Endothelial cell (in vitro differentiated cells): ENCODE measurements at places on chromosomes 2 and 18.

GRCh38 chr2:30269771-30270145 lies 38.4 kb downstream of the LBH start:
- peaks cover 7% of the 10 kb centered on the region for H3K27me3 ChIP-seq
- peaks cover 5% of the 10 kb centered on the region for H3K36me3 ChIP-seq
- no peak for DNase-seq
- no peak overlapping the region for H3K27ac ChIP-seq
- H3K4me1 ChIP-seq = peaks cover 13% of the 10 kb centered on the region

GRCh38 chr2:196041786-196042185 lies 26.9 kb downstream of the DNAH7 start:
- H3K36me3 ChIP-seq = peaks cover 13% of the 10 kb centered on the region
- H3K27ac ChIP-seq = no peak overlapping the region
- no peak overlapping the region for H3K4me3 ChIP-seq
- no peaks in the 10 kb centered on the region for H3K27me3 ChIP-seq

GRCh38 chr2:120456867-120457266 lies 110.9 kb downstream of the INHBB start:
- H3K4me1 ChIP-seq = no peaks in the 10 kb centered on the region
- peaks cover 11% of the 10 kb centered on the region for H3K27me3 ChIP-seq
- no peak overlapping the region for H3K4me3 ChIP-seq
- no peak for DNase-seq
- no peaks in the 10 kb centered on the region for H3K36me3 ChIP-seq
- H3K27ac ChIP-seq = no peak overlapping the region

GRCh38 chr2:101463911-101464641 lies 10.8 kb downstream of the RFX8 start:
- H3K27me3 ChIP-seq = no peaks in the 10 kb centered on the region
- DNase-seq = peak; percentile 27
- H3K4me3 ChIP-seq = peak overlapping the region; percentile 44
- peak overlapping the region; percentile 90 for H3K27ac ChIP-seq
- peaks cover 61% of the 10 kb centered on the region for H3K4me1 ChIP-seq
